NCI-H1436 treated with DMSO at 0.1 percent for 48 hours (cell line): ENCODE measurements at places on chromosomes 13 and 19.

DNA sequence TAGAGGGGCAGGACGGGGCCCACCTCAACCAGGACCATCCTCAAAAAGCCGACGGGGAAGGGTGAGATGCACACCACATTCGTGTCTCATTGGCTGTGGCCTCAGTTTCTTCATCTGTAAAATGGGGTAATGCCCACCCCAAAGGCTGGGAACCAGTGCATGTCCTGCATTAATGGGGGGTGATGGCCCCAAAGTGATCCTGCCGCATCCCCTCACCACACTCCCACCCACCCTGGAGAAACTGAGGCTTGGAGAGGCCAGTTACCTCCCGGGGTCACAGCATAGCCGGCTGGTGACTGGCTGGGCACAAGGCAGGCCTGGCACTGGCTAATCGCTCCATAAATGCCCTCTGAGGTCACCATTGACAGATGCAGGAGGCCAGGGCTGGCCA lies 640 bp upstream of the MIDN start:
- no peak for DNase-seq

GRCh38 chr13:32822771-32823170 lies 193.5 kb upstream of the KL start:
- no peak for DNase-seq

GRCh38 chr13:74061926-74062595 lies 72.1 kb downstream of the KLF12 start:
- DNase-seq, result no peak

DNA sequence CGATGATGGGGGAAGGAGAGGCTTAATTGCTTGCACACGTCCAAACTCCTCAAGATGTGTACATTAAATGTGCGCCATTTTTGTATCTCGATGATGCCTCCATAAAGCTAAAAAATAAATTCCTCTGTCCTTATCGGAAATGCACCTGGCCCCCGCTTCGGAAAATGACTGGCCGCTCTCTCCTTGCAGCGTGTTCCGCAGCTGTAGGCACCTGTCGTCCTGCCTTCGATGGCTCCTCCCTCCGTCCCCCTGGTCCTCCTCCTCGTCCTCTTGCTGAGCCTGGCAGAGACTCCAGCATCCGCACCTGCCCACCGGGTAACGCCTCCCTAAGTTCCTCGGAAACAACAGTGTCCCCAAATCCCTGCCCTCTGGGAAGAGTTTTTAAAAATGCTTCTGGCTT lies 1.1 kb downstream of the GALP start:
- DNase-seq, result no peak

DNA sequence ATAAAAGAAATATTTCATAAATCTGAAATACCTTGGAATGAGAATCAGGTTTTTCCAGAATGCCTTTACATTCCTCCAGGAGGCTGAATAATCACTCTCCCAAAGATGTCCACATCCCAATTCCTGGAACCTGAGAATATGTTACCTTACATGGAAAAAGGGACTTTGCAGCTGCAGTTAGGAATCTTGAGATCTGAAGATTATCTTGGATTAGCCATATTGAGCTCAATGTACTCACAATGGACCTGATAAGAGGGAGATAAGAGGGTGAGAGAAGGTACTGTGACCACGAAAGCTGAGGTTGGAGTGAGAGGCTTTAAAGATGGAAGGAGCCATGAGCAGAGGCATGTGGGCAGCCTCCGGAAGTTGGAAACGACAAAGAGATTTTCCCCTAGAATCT lies 36.8 kb upstream of the MBNL2 start:
- no peak for DNase-seq

DNA sequence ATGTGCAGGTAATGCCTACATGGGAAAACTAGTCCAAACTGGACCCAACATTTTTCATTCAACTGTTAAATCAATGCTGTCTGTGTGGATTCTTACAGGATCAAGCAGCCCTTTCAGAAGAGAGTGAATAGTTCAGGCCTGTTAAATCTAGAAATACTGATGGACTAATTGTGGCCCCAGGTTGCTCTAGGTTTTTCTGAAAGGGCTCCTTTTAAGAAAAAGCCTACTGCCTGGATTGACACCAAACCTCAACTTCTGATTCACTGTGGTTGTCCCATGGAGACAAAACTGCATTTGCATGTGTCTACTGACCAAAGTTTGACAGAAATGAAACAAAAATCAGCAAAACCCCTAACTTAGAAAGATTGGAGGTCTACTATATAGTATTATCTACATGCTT lies 437.0 kb downstream of the KLF12 start:
- DNase-seq, result no peak

GRCh38 chr19:939922-940321 lies 14.1 kb downstream of the ARID3A start:
- no peak for DNase-seq
